Stimulated activated CD4-positive, alpha-beta T cell treated with anti-CD3 and anti-CD28 coated beads, Interleukin-1b, Interleukin-23, amount 100 ng/mL, for 1 hour (primary cell): ENCODE measurements at places on chromosomes 5 and 9.

DNA sequence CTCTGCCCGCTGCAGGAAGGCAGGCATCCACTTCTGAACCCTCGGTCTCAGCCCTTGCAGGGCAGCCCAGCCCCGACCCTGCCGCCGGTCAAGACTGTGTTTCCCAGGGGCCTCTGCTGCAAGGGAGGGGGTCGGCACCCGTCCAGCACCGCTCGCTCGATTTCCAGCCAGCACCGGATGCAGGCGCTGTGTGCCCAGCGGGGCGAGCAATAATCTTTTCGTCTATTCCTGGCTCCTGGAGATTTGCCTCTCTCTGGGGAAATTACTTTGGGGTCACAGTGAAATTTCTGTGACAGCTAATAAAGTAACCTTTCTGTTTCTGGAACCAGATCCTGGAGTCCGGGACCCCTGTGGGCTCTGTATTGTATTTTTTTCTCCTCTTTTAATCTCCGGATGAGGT lies 155.3 kb downstream of the COL23A1 start:
- DNase-seq: no peak

DNA sequence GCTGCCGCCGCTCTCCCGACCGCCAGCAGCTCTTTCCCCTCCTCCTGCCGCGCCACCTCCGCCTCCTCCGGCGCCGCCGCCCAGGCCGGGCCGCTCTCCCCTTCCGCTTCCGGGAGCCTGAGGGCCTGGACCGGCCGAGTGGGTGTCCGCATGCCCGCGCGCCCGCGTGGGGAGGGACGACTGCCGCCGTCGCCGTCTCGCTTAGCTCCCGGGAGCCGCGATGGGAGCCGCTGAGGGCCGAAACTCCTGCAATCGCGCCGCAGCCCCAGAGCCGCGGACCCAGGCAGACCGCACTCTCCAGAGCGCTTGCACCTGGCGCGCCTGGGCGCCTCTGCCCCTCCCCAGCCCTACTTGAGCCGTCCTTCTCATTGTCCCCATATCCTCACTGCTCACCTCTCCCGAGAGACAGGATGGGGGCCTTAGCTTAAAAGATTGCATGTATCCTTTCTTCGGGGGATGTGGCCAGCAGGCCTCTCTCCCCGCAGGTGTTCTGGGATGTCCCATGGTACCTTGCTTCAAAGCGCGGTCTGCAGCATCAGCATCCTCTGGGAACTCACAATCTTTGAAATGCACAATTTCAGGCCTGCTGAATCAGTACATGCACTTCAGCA lies at the start of gene ZDHHC21:
TSS of gene ZDHHC21 (minus strand) at position 182 of the 611 bp plus-strand sequence. CDS start 19,092 bp downstream, outside the sequence.
- peak; percentile 29 for DNase-seq

DNA sequence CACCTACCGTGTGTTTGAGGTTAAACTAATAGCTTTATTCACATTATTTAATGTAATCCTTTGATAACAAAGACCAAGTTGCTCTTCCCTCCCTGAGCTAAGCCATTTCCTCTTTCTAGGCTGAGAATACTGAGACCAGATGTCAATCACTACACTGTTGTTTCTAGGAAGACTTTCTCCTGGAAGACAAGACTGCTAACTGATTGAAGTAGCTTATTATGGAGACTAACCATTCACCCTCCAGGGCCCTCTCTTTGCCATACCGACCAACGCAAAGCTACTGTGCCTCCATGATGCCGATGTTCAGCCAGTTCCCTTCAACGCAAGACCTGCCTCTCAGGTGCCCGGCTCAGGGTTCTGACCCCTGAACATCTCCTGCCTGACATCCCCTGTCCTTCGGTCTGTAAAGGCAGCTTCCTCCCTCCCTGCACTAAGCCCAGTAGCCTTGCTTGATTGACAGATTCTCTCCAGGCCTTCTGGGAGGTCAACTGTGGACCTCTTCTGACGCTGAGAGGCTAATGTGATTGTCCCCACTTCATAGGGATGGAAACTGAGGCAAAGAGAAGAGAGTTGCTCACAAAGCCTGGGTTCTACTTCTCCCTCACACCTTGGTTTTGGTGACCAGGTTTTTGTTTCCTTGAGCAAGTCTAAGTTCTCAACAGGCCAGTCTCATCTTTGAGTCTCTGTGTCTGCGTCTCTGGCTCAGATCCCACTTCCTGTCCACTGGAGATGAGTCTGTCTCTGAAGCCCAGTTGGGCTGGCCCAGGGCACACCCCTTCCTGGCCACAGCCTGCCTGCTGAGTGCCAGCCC lies 259.7 kb upstream of the IRX2 start:
- DNase-seq: no peak

GRCh38 chr9:130171226-130172148 lies 717 bp upstream of the NCS1 start:
- DNase-seq: no peak

DNA sequence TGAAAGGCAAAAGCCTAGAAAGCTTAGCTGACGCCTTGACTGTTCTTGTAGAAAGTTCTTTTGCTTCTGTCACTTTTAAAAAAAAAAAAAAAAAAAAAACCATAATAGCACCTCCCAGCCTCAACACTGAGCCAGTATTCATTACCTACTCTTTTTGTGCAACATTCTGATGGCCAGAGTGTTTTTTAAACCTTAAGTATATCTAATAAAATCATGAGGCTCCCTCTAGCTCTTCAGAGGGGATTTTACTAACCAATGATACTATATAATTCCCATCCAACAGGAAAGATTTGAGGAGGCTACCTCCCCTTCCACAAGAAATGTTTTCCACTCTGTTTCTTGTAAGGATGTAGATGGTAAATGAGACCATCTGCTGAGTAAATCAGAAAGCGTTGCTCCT lies 3.9 kb downstream of the BNC2 start:
- DNase-seq: no peak

GRCh38 chr9:98121058-98121457 lies 2.0 kb upstream of the TRIM14 start:
- DNase-seq: no peak

GRCh38 chr9:34562135-34562745 lies 27.3 kb downstream of the CNTFR start:
- no peak for DNase-seq

DNA sequence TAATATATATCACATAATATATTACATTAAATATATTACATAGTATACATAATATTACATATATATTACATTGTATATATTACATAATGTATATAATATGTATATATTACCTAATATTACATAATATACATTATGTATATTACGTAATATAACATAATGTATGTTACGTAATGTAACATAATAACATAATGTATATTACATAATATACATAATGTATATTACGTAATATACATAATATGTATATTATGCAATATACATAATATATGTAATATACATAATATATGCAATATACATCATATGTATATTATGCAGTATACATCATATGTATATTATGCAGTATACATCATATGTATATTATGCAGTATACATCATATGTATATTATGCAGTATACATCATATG lies 19.1 kb downstream of the CYLC2 start:
- DNase-seq: no peak

DNA sequence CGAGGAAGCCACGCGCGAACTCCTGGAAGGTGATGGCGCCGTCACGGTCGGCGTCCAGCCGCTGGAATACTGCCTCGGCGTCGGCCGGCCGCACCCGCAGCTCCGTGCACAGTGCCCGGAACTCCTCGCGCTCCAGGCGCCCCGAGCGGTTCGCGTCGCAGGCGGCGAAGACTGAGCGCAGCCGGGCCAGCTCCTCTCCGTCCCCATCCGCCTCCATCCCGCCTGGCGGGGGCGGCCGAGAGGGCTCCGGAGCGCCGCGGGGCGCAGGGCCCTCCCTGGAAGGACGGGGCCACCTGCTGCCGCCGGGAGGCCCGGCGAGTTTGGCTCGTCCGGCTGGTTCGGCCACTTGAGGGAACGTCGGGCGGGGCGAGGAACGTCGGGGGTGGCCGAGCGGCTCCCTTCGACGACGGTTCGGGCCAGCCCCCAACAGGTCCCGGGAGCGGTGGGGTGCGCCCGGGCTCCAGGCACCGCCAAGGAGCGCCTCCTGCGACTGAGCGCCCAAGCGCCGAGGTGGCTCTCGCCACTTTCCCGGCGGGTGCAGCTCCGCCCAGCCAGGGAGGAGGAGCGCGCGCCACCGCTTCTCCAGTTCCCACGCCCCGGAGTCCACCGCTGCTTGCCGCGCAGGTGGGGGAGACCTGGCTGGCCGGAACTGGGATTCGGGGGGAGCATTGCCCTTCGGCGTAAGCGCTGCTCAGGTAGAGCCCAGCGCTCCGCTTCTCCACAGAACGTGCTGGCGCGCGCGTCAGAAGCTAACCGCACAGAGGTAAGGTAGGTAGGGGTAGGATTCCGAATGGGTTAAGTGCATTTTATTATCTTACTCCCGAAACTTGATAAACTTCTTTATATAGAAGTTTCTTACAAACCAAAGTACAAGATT lies at the start of gene RASEF:
TSS of gene RASEF (minus strand) at position 492 of the 877 bp plus-strand sequence. CDS start at position 217, 275 bp downstream.
- no peak for DNase-seq

- no peak for DNase-seq
Measured at GRCh38 chr9:80797831-80798688, 891.3 kb downstream of the TLE1 start.

GRCh38 chr9:21741151-21741550 lies 61.3 kb upstream of the MTAP start:
- no peak for DNase-seq

GRCh38 chr9:105425816-105426433 lies 21.9 kb upstream of the FSD1L start:
- DNase-seq: no peak

DNA sequence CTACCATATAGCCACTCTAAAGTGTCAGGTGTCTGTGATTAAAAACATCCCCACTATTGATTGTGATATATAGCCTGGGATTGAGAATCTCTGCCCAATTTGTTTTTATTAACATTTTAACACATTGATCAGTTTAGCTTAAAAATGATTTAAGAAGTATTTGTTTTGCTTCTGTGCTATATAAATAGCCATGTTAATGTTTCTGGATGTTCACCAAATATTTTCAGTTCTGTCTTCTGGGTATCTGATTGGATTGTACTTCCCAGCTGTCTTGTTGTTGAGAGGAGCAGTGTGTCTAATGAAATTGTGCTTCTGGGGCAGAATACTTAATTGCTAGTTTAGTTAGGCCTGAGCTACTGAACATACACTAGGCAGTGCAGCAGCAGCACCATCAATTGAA lies 126.6 kb upstream of the TUSC1 start:
- no peak for DNase-seq

DNA sequence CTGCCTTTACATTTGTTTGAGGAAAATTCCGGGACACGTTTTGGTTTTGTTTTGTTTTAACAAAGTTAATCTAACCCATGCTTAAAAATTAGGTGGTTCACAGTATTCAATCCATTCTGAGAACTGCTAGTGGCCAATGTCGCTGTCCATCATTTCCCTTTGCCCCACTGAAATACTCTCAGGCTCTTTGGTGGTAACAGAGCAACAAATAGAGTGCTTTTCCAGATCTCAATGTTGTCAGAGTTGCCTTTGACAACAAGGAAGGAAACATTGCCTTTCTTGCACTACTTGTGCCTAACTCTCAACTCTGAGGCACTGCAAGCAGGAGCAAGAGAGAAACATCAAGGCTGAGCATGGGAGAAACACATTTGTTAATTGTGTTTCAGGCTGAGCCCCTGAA lies 154.0 kb downstream of the MCTP1 start:
- no peak for DNase-seq

GRCh38 chr9:113931140-113931539 lies 55.0 kb downstream of the ZNF618 start:
- DNase-seq: no peak

DNA sequence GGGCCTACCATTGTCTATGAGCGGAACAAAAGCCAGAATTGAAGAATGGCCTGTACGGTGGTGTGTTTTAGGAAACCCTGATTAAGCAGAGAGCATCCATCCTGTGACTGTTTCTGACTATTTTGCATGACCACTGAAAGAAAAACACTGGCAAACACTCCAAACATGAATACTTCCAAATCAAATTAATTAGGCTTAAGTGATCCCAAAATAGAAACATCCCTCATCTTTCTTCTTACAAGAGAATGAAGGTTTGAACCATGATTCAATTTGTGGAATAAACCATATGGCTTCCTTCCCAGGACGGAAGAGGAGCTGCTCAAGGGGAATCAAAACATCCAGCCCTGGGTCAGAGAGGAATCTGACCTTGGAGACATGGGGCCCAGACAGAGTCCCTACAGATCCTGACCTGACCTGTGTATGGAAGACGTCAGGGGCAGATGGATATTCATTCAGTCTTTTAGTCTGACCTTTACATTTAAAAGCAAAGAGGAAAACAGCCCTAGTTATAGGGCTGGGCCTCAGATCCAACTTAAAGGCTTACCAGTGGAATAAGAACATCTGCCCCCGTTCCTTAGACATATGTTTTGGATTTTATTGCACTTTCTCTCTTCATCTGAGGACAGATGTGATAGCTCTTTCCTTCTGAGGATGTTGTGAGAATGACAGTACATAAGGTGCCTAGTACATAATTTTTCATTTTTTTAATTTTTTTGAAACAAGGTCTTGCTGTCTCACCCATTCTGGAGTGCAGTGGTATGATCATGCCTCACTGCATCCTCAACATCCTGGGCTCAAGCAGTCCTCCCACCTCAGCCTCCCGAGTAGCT lies 17.6 kb upstream of the RECK start:
- no peak for DNase-seq

DNA sequence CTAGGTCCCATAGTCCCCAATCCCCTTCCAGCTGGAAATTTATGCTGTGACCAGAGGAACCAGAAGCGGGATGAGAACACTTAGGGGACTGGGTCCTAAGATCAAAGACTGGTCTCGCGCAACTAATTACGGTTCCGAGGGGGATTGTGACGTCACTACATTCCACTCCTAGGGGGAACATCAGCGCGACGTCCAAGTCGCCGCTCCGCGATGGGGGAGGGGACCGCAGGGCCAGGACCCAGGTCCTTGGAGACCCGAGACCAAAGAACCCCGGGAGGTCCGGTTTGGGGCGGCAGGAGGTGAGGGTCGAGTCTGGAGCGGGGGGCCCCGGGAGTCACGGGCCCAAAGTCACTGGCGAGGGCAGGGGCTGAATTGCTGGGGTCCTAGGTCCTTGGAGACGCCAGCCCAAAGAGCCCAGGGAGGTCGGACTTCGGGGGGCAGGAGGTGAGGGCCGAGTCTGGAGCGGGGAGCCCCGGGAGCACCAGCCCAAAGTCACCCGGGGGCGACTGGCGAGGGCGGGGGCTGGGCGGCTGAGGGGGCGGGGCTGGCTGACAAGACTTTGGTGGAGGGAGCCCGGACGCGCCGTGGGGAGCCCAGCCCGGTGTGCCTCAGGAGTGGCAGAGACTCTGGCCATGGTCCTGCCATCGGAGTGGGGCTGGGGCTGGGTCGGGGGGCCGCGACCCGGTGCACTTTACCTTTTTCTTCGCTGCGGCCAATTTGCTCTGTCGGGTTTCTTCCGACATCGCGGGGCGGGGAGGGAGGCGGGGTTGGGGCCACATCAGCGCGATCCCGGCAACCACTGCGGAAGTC lies at the start of gene GOLGA2:
TSS of gene GOLGA2 (minus strand) at position 810 of the 810 bp plus-strand sequence. CDS start at position 779, 31 bp downstream.
- DNase-seq: no peak

GRCh38 chr5:88724201-88724600 lies 158.8 kb downstream of the MEF2C start:
- no peak for DNase-seq
